ENCODE measurements at places on chromosomes 7 and 10.

DNA sequence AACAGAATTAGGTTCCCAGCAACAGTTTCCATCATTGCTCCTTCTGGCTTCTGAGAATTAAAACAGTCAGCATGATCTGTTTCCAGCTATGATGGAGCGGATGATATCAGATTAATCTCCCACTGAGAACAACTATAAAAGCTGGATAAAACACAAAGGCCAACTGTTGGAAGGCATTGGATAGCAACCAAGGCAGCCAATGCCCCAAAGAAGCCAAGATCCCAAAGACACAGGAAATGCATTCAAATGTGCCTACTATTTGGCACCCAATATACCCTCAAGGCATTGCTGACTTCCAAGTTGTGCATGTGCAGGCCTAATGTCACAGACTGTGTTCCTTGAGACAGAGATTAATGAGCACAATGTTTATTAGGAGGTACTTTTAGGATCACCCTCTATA is 259.3 kb downstream of the ARHGAP12 start:
- no peak for DNase-seq

DNA sequence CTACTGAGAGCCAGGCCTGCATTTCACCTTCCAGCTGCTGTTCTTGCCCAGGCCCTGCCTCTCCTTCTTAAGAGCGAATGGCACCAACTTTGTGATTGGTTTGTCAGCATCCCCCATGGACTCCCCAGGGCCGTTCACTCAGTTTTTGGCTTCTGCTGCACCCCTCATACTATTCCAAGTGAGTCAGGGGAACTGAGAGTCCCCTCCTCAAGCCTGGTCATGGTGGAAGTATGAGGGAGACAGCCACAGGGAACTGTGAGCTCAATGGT is 62.4 kb upstream of the ANTXRL start:
- no peak for DNase-seq

GRCh38 chr10:62614389-62615157 is 189.9 kb upstream of the ADO start:
- peak; percentile 37 for DNase-seq

DNA sequence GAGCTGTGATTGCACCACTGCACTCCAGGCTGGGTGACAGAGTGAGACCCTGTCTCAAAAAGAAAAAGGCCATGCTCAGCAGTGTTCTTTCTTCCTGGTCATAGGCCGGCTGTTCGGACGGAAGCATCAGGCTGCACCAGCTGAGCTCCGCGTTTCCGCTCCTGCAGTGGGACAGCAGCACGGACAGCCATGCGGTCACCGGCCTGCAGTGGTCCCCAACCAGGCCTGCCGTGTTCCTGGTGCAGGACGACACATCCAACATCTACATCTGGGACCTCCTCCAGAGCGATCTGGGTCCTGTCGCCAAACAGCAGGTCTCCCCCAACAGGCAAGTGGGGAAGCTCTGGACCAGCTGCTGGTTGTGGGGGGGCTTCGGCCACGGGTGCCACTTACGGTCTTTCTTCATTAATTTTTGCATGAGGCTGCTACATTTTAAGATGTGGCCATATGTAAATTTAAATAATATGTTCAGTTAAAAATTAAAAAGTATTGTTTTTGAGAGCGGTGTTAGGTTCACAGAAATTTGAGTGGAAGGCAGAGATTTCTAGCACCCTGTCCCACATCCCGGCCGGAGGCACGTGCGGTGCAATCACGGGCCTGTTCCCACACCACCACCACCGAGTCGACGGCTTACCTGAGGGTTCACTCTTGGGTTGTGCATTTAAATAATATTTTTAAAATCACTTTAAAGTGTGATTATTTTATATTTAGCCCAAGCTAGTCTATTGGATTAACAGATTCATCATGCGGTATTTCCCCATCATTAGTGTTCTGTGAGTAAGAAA is 85.7 kb downstream of the DYNC2I1 start:
- no peak for DNase-seq

DNA sequence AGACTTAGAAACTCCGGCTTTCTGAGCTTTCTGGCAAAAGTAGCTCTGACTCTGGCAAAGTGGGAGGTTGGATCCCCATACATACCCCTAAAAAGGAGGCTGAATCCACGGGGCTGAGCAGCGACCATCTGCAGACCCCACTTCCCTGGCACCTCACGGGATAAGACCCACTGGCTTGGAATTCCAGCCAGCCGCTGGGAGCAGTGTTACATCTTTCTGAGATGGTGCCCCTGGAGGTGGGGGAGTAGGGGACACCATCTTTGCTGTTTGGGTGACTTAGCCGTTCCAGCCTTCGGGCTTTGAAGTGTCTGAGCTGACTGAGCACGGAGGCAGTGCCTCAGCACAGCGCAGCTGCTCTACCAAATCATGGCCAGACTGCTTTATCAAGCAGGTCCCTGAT is 45.0 kb upstream of the GRM3 start:
- DNase-seq = no peak

- DNase-seq = no peak
Measured at GRCh38 chr10:124935946-124936345, 6.0 kb upstream of the ZRANB1 start.

DNA sequence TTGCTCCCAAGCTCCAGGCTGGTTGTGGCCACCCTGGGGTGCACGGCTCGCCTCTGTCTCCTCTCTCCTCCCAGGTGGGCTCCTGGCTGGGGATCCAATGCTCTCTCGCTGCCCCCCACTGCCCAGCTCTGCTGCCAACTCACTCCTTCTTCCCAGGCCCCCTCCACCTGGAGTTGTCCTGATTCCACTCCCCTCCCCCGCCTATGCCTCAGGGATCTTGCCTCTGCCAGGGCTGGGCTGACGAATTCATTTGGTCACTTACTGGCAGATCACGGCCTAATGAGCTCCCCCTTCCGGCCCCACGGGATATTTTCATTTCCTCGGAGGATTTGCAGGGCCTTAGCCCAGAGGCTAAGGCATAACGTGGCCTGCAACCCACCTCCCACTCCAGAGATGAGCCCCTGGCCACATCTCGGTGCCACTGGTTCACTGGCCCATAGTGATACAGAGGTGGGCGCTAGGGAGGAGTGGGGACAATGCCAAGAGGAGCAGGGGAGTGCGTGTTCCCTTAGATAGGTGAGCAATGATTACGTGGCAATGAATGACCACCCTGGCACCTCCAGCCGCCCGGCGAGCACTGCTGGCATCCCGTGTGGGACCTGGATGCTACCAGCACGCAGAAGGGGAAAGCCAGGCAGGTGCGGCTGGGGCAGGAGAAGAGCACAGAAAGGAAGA is 344.6 kb upstream of the SHH start:
- no peak for DNase-seq

GRCh38 chr10:62442006-62442405 is 67.8 kb downstream of the ZNF365 start:
- peak; percentile 34 for DNase-seq

DNA sequence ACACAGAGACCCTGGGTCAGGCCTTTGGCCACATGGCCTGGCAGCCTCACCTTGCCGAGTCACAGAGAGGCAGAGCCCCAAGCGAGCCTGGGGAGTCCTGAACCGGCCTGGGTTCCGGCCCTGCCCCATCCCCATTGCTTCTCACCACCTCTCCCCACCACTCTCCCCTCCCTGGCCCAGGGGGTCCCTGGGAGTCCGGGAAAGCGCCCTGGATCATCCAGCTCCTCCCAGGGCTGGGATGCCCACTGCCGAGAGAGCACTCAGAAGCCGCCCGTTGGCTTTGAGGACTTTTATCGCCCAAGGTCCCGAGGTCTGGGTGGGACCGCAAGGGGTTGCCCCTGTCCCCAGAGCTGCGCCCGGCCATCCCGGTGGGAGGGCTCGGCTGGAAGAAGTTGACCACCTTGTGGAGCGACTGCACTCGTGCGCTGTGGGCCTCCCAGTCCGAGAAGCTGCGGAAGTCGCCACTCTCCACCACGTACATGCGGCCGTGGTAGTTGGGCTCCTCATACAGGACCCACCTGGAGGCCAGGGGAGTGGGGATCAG is 8.1 kb downstream of the CRYGN start:
- no peak for DNase-seq

- DNase-seq = no peak
Measured at GRCh38 chr10:11626071-11626470, 14.6 kb upstream of the USP6NL start.

DNA sequence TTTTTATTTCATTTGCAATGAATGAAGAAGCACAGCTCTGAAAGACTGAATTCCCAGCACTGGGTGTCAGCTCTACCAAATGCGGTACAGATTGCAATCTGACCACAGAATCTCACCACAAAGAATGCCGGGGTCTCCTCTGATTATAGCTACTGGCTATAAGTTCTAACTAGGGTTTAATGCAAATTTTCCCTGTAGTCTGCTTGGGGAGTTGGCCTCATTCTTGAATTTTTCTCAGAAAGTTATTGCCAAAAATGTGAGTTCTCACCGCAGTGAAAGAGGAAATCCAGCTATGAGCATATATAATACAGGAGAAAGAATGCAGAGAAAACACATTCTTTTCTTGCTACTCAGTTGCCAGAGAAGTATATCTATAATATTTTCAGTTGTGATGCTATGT is 1255.7 kb upstream of the LRRTM3 start:
- peak; percentile 98 for DNase-seq

DNA sequence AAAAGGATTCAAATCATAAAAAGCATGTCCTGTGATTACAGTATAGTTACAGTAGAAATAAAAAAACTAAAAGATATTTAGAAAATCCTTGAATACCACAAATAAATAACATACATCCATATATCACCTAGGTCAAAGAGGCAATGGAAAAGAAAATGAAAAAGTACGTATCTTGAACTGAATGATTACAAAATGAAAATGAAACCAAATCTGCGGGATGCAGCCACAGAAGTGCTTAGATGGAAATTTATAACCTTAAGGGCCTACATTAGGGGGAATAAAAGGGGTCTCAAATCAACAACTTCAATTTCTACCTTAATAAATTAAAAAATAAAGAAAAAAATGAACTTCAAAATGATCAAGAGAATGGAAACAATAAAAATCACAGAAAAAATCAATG is 879.0 kb upstream of the CELF2 start:
- DNase-seq = no peak

DNA sequence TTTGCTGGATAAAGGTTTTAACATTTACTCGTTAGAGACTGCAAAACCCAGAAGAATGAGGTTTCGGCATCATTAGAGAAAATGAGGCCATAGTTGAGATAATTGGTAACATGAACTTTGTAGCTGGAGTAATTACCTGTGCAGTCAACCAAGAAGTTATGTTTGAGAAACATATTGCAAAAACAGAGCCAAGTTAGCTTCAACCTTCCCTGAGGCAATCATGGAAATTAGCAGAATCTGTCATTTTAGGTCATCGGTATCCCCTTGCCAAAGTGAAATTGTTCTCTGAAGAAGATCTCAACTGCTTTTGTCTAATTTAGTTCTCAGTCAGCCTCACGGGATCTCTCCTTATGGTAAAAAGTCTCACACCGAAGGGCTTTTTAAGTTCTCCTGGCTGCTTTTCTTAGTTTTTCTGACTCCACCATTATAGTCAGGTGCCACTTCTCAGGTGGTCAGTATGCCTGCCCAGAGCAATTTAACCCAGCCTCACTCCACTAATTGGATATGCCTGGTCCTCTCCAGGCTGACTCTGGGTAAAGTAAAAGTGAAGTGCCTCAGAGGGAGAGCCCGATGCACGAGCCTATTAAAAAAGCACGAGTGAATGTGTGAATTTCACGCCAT is 52.5 kb downstream of the NRCAM start:
- no peak for DNase-seq

- DNase-seq = no peak
Measured at GRCh38 chr10:7267142-7267541, 143.7 kb downstream of the SFMBT2 start.

DNA sequence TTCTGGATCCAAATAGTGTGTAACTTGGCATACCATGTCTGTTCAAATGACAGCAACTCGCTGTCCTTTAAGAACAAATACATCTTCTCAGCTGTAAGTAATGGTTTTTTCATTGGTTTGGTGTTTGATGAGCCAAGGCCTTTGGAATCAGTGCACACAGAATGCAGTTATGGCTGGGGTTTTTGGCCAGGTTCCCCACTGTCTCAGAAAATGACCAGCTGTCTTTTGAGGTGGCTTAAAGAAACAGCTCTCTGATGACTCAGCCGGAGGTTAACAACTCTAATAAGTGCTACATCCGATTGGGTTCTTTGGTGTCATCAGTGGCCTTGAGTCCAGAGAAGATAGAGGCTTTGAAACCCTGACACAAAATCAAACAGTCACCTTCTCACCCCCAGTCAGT is 688.4 kb downstream of the REEP3 start:
- peak; percentile 41 for DNase-seq

GRCh38 chr7:42285383-42285824 is 48.4 kb upstream of the GLI3 start:
- no peak for DNase-seq

DNA sequence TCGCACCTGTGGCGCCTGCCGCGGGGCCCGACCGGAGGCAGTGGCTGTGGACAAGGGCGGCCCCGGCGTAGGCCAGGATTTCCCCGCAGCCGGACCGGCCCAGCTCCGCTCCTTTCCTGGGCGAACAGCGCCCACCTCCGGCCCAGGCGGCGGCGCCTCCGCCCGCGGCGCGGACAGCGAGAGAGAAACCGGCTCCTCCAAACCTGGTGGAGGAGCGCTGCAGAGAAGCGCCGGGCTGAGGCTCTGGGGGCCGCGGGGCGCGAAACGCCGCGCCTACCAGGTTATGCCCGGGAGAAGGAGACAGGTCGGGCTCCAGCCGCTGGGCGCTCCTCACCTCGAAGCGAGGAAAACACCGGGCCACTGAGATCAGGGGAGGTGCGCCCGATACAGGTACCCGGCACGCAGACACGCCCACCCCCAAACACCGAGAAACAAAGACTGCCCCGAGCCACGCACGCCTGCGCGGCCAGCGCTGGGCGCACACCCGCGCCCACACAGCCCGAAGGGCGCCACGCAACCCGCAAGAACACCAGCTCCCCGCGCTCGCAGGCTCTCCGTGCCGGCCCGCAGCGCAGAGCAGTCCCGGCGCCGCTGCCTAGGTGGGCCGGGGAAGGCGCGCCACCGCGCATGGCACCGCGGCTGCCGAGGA is 3.3 kb downstream of the GRID1 start:
- DNase-seq = no peak

Measured in fibroblast of upper back skin (primary cell).